Pons (tissue), 1 donor: ENCODE measurements at places on chromosomes 6 and 20.
A peak's percentile ranks its signal among the peaks of the same experiment; 100 is the strongest.

GRCh38 chr20:58010186-58010585 is 218.3 kb downstream of the ANKRD60 start:
- no peak for DNase-seq

DNA sequence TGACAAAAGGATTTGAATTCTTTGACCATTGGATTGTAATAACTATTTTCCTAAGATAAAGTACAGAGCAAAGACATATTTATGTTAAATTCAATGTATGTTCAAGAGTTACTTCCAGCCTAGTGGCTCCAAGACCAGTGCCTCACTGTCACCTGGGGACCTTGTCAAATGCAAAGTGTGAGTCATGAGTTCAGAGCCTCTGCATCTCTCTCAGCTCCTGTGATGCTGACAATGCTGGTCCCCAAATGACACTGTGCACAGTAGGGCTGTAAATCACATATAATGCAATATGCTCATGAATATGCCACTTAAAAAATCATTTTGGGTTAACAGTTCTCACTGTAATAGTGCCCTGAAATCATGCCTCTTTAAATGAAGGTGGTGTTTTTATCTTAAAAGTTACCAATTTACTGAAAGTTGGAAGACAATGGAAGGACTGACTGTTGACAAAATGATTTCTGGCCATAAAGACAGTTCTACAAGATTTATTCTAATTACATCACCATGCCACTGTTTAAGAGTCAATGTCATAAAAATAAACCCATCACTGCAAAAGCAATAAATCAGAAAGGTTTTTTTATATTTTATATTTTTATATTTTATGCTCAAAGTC is 62.1 kb downstream of the NRSN1 start:
- DNase-seq, result no peak

DNA sequence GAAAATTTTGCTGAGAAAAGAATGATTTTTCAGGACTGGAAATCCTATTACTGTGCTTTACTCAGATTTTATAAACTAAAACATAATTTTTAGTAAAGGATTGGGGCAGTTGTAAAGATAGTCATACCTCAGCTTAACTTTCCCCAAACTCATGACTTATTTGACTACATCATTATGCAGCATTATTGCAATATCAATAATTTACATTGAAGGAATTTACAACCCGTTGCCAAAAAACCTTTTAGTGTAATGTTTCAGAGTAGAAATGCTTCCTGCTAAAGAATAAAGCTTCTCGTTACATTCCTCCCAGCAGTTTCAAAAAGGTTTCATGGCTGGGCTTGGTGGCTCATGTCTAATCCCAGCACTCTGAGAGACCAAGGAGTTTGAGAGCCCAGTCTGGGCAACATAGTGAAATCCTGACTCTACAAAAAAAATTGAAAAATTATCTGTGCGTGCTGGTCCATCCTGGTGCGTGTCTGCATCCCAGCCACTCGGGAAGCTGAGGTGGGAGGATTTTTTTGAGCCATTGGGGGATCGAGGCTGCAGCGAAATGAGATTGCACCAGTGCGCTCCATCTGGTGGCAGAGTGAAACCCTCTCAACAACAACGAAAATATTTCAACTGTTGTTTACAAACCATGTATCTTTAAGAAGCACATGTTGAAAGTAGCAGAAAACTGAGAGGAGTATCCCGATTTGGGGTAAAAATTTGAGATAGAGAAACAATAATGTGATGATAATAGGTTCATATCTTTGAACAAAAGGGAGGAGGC is 4.4 kb downstream of the AMD1 start:
- DNase-seq, result peak; percentile 77

- no peak for DNase-seq
These were observed 31.1 kb downstream of the LRFN2 start for GRCh38 chr6:40556023-40556422.

- DNase-seq, result peak; percentile 13
These were observed 142.1 kb downstream of the MYB start for GRCh38 chr6:135323202-135323668.
